ENCODE measurements at places on chromosomes 7 and 10. TPM values are rescaled to one million over a fixed set of nuclear protein-coding genes. Genes with fewer than 3 reads are reported as not detected.
A peak's percentile ranks its signal among the peaks of the same experiment; 100 is the strongest.

CALML5 gene
- total RNA-seq: not detected

SPOCK2 gene
- total RNA-seq: 3.2 TPM

LAMB1 gene
- total RNA-seq: 87.7 TPM

TMEM26 gene
- total RNA-seq: not detected

CYP3A4 gene
- not detected for total RNA-seq

RBAK gene
- total RNA-seq: 24.5 TPM

LMBR1 gene
- 42.0 TPM for total RNA-seq

VIPR2 gene
- total RNA-seq: 3.1 TPM

PLCE1 gene
- 0.47 TPM for total RNA-seq

AGAP9 gene
- total RNA-seq: 12.7 TPM

OPN1SW gene
- 0.46 TPM for total RNA-seq

DOCK4 gene
- 9.6 TPM for total RNA-seq

EN2 gene
- not detected for total RNA-seq

GRCh38 chr10:14547816-14548215, 217.1 kb upstream of the FRMD4A start:
- no peaks in the 10 kb centered on the region for H3K27me3 ChIP-seq
- H3K4me3 ChIP-seq: no peak overlapping the region
- H3K36me3 ChIP-seq: no peaks in the 10 kb centered on the region
- peaks cover 15% of the 10 kb centered on the region for H3K4me1 ChIP-seq
- DNase-seq: peak; percentile 73
- H3K27ac ChIP-seq: no peak overlapping the region

DNA sequence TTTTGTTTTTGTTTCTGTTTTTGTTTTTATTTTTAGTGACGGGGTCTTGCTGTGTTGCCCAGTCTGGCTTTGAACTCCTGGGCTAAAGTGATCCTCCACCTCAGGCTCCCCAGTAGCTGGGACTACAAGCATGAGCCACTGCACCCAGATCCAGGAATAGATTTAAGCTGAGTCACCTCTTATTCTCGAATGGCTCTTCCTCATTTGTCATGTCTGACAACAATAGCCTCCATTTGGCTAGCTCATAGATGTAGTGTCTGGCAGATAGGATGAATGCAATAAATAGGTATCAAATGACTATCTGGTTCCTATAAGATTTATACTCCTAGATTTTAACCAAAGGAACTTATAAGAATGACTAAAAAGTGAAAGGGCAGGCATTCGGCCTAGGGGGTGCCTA, 172.9 kb downstream of the TMEM26 start:
- DNase-seq: no peak
- no peaks in the 10 kb centered on the region for H3K36me3 ChIP-seq
- no peaks in the 10 kb centered on the region for H3K4me1 ChIP-seq
- H3K27ac ChIP-seq: no peak overlapping the region

DNA sequence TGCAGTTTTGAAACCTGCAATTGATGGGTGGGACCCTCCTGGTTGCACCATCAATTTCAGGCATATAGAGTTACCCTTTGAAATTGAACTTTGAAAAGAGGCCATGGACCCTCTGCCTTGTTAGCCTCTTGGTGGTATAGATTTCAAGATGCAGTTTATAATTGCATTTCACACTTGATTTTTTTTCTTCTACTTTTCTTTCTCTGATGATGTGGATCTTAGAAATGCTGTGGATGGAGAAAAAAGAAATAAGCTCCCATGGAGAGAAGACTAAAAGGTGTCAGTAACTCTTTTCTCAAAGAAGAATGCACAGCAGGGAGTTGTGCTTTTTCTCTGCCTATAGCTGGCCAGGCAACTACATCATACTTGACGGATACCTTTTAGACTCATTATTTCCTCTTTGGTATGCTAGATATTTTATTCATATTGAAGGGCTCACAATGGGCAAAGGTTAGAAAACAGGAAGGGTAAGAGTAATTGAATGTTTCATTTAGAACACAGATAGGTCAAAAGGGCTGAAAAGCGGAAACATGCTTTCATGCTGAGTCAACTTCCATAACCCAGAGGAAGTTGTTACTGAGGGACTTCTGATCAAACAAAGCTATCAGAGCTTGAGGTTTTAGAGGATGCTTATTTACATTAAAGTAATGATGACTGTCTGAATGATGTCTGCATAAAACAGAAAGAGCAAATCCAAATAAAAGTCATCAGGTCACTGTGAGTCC, 773.2 kb upstream of the LRRN3 start:
- no peak overlapping the region for H3K4me3 ChIP-seq
- peaks cover 4% of the 10 kb centered on the region for H3K4me1 ChIP-seq
- DNase-seq: peak; percentile 19
- H3K36me3 ChIP-seq: no peaks in the 10 kb centered on the region
- no peak overlapping the region for H3K27ac ChIP-seq

- H3K36me3 ChIP-seq: no peaks in the 10 kb centered on the region
- H3K27me3 ChIP-seq: no peaks in the 10 kb centered on the region
- no peak overlapping the region for H3K4me3 ChIP-seq
- no peak overlapping the region for H3K27ac ChIP-seq
- no peak for DNase-seq
Observed at GRCh38 chr7:144857463-144857862, 21.6 kb upstream of the TPK1 start.

DNA sequence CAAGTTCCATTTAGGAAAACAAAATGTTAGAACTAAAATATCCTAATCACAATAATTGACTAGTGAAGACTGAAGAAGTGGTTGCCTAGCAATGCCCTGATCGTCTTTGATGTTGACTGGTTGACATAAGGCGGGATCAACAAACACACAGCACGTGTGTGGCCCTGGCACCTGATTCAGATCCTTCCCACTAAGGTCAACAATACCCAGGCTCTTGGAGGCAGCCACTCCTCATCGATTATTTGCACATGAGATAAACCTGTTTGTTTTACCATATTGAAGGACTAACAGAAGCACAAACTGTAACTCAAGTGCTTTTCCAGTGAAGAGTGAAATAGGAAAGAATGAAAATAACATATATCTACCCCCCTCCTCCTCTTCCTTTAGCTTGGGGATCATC, 15.6 kb downstream of the FANK1 start:
- H3K36me3 ChIP-seq: no peaks in the 10 kb centered on the region
- no peaks in the 10 kb centered on the region for H3K27me3 ChIP-seq
- H3K27ac ChIP-seq: no peak overlapping the region
- H3K4me3 ChIP-seq: no peak overlapping the region
- no peaks in the 10 kb centered on the region for H3K4me1 ChIP-seq

GRCh38 chr7:133609806-133610205, 356.9 kb downstream of the EXOC4 start:
- H3K27ac ChIP-seq: no peak overlapping the region
- peaks cover 16% of the 10 kb centered on the region for H3K4me1 ChIP-seq
- no peaks in the 10 kb centered on the region for H3K27me3 ChIP-seq
- no peak overlapping the region for H3K4me3 ChIP-seq
- no peaks in the 10 kb centered on the region for H3K36me3 ChIP-seq
- no peak for DNase-seq

DNA sequence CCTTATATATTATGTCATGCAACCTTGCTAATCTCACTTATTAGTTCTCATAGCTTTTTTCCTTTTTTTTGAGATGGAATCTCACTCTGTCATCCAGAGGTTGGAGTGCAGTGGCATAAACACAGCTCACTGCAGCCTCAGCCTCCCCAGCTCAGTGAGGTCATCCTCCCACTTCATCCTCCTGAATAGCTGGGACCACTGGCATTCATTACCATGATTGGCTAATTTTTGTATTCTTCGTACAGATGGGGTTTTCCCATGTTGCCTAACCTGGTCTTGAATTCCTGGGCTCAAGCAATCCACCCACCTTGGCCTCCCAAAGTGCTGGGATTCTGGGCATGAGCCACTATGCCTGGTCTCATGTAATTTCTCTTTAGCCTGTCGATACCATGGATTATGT, 89.1 kb upstream of the TRIM24 start:
- no peaks in the 10 kb centered on the region for H3K27me3 ChIP-seq
- H3K4me1 ChIP-seq: no peaks in the 10 kb centered on the region
- H3K4me3 ChIP-seq: no peak overlapping the region
- DNase-seq: no peak
- no peaks in the 10 kb centered on the region for H3K36me3 ChIP-seq

GRCh38 chr7:791519-791918, 40.8 kb upstream of the SUN1 start:
- no peak overlapping the region for H3K4me3 ChIP-seq
- H3K27me3 ChIP-seq: no peaks in the 10 kb centered on the region
- DNase-seq: no peak
- H3K4me1 ChIP-seq: no peaks in the 10 kb centered on the region
- H3K27ac ChIP-seq: no peak overlapping the region

DNA sequence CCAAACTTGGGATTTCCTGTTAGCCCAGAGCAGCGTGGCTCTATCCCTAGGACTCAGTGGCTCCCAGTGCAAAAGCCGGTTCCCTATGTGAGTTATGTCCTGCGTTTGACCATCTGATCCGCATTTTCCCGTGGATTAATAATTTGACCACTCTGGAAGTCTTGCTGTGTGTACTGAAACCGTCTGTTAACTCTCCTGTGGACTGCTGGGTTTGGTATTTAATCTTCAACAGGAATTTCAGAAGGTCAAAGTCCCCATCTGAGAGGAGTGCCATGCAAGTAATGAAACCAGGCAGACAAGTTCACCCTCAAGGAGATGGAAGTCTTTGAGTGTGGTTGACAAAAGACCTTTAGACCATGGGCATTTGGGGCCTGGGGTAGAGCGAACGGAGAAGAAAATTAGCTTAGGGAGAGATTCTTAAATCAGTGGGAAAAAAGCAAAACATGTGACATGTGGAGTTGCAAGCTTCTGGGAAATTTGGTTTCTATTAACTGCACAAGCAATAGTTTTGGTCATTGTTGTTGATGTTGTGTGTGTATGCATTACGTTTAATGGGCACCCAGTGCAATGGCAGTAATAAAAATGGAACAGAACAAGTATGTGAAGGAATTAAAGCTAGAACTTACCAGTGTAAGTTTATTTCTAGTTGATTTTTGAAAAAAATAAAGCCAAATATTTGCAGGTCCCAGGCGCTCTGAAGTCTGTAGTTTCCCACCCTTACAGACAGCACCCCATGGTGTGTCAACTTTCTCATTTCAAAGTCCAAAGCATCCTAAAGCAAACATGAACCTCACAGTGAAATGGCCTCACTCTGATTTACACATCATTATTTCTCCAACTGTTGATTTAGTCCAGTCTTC, 38.2 kb downstream of the LYZL1 start:
- H3K27me3 ChIP-seq: no peaks in the 10 kb centered on the region
- H3K4me1 ChIP-seq: no peaks in the 10 kb centered on the region
- H3K4me3 ChIP-seq: no peak overlapping the region
- H3K27ac ChIP-seq: no peak overlapping the region

DNA sequence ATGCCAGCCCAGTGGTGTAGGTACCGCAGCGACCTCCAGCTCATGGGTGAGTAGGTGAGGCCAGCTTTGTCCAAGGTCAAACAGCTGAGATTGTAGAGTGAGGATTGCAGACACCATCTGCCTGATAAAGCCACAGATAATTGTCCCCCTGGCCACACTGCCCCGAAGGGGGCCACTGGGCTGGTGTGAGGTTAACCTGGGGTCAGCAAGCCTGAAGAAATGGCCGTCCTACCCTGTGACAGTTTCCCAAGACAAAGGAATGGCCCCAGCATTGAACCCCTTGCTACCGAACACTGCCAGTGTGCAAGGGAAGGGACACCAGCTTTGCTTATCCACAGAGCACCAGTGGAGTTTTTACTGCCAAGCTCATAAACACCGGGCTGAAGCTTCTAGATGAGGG, 23.0 kb downstream of the ECHDC3 start:
- no peaks in the 10 kb centered on the region for H3K36me3 ChIP-seq
- no peak overlapping the region for H3K27ac ChIP-seq
- no peaks in the 10 kb centered on the region for H3K27me3 ChIP-seq
- H3K4me1 ChIP-seq: no peaks in the 10 kb centered on the region

GRCh38 chr10:49564461-49565009, 25.6 kb upstream of the ERCC6 start:
- no peaks in the 10 kb centered on the region for H3K27me3 ChIP-seq
- no peak overlapping the region for H3K4me3 ChIP-seq
- H3K27ac ChIP-seq: no peak overlapping the region
- H3K4me1 ChIP-seq: no peaks in the 10 kb centered on the region

- no peak overlapping the region for H3K4me3 ChIP-seq
- H3K36me3 ChIP-seq: no peaks in the 10 kb centered on the region
- no peak for DNase-seq
- H3K27me3 ChIP-seq: no peaks in the 10 kb centered on the region
- H3K27ac ChIP-seq: no peak overlapping the region
- H3K4me1 ChIP-seq: peaks cover 4% of the 10 kb centered on the region
Observed at GRCh38 chr10:71156436-71156835, 55.9 kb upstream of the UNC5B start.

Data from neural progenitor cell (in vitro differentiated cells).